Umbilical cord (tissue), 2 donors: ENCODE measurements at places on chromosomes 2 and 18. TPM values are rescaled to one million over a fixed set of nuclear protein-coding genes. Genes with fewer than 3 reads are reported as not detected.

- DNase-seq: no peak
Measured at GRCh38 chr2:197647961-197648690, 27.3 kb downstream of the RFTN2 start.

DNA sequence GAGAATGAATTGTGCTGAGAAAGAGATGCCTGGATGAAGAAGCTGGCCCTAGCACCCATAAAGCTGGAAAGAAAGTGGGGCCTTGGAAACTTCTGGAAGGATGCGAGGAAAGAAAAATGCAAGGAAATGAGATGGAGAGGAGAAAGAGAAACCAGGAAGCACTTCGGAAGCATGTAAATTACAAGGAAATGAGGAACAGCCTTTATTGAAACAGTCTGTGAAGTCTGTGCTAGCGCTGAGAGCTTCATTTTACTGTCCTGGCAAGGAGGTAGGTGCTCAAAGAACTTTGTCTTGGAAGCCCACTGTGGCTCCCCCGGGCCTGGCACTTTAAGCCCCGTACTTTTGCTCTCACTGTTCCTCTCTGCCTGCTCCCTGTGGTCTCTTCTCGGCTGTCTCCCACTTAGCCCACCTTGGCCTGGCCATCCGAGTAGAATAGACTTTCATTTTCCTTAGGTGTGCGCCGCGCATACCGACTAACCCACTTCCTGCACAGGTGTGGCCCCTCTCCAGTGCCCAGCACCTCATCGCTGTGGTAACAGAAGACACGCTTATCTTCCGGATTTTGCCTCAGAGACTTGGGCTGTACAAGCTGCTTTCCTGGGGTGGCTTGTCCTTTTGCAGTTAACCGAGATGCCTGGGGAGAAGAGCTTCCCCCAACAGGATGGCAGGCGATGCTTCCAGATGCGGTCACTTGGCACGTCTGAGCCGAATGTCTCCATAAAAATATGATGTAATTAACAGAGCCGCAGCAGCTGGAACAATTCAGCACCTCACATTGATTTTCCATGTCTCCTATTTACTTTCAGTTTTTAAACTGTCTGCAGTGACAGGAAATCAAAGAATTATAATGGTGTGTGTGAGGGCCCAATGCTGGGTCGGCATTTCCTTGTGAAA is 199.6 kb downstream of the HRH4 start:
- DNase-seq: no peak

- DNase-seq: no peak
Measured at GRCh38 chr18:24797981-24798380, 337.5 kb downstream of the HRH4 start.

DNA sequence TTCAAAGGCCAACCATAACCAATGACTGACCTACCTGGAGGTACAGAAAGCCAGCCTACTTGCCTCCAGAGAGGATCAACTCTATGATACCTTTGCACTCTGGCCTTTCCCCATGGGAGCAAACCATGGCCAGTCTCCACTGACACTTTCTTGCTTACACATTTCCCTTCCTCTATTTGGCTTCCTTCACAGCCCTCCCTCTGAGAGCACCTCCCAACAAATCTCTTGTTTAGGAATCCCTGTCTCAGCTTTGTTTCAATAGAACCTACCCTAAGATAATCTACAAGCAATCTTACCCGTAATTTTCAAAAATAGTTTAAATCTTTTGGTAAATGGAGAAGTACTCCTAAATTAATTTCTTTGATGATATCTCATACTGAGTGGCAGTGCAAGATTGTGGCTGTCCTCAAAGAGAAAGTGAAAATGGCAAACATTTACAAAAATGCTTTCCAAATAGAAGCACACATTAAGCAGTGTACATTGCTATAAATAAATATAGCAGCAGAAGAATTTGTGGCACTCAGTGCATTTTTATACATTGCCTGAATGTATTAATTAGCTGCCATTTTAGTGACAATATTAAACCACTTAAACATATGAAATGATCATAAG is 140.6 kb downstream of the CCDC148 start:
- DNase-seq: no peak

DNA sequence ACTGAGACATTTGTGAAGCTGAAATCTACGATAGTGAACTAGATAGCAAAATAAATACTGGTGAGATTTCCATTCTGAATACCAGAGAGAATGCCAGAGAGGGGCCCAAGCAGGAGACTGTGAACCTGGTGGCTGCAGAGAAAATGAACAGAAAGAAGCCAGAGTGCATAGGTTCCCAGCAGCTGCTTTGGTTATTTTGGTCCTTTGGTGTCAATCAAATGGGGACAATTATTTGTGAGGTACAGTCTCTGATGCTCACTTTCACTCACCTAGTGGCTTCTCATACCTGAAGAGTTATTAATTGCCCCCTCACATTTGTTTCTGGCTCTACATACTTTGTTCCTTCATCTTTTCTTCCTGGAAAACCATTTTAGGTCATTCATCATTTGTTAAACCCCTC is 812.1 kb downstream of the CPS1 start:
- no peak for DNase-seq

- DNase-seq: no peak
Measured at GRCh38 chr2:120237491-120237902, 14.3 kb upstream of the TMEM185B start.

DNA sequence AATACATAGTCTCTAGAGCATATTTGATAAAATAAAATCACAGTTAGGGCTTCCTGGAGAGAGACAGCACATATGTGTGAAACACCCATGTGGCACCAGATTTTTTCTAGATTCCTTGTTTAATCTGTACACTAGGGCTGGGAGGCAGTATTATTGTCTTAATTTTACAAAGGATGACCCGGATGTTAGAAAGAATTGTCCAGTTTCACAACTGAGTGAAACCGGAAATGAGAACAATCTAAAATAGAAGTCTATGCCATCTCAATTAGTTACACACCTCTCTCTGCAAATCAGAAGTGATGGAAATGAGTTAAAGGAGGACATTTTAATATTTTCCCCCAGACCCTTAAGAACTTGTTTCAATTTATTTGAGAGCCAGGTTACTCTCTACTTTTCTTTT is 463.7 kb upstream of the DSEL start:
- DNase-seq: no peak

- DNase-seq: no peak
Measured at GRCh38 chr2:127516041-127516762, 10.1 kb downstream of the IWS1 start.

DNA sequence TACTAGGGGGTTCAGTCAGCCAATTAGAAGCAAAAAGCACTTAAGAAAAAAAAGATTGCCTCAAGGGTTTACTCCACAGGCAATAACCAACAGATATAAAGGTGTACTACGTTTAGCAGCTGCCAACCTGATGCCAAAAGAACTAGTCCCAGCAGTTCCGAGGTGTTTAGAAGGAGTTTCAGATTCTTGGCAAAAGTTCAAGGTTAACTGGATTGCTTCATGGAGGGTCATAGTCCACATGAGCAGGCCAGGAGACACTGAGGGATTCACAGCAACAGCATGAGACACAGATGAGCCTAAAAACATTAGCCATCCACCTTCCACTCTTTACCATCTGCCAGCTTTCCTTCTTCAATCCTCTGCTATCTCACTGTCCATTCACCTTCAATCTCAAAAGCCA is 4.9 kb upstream of the DNAH7 start:
- DNase-seq: no peak

- DNase-seq: no peak
Measured at GRCh38 chr2:196801674-196802261, 2.3 kb upstream of the GTF3C3 start.

DNA sequence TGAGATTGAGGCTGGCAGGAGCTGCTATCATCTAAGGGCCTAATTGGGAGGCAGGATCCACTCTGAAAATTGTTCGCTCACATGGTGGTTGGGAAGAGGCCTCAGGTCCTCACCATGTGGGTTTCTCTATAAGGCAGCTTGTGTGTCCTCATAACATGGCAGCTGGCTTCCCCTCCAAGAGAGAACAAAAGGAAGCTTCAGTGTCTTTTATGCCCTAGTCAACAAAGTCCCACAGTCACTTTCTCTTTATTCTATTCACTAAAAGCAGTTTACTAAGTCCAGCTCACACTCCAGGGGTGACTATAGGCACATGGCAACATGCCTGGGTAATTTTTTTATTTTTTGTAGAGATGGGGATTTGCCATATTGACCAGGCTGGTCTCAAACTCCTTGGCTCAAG is 5.8 kb upstream of the ITGAV start:
- DNase-seq: no peak

DNA sequence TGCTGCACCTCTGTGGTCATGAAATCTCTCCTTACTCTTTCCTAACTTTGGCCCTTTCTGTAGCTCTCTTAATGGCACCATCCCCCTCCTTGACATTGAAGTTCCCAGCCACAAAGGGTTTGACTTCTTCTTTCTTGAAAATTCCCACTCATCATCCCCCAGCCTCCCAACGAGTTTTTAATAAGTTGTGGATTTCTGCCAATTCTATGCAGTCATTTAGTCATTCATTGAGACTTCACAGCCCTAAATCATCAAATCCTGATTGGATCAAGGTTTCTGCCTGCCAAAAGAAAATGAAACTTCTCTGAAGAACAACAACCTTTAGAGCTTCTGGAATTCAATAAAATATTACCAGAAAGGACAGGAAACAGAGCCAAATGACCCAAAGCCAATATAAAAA is 354.3 kb downstream of the CLIP4 start:
- DNase-seq: no peak

GRCh38 chr2:168577885-168578284 is 121.8 kb downstream of the CERS6 start:
- no peak for DNase-seq

DNA sequence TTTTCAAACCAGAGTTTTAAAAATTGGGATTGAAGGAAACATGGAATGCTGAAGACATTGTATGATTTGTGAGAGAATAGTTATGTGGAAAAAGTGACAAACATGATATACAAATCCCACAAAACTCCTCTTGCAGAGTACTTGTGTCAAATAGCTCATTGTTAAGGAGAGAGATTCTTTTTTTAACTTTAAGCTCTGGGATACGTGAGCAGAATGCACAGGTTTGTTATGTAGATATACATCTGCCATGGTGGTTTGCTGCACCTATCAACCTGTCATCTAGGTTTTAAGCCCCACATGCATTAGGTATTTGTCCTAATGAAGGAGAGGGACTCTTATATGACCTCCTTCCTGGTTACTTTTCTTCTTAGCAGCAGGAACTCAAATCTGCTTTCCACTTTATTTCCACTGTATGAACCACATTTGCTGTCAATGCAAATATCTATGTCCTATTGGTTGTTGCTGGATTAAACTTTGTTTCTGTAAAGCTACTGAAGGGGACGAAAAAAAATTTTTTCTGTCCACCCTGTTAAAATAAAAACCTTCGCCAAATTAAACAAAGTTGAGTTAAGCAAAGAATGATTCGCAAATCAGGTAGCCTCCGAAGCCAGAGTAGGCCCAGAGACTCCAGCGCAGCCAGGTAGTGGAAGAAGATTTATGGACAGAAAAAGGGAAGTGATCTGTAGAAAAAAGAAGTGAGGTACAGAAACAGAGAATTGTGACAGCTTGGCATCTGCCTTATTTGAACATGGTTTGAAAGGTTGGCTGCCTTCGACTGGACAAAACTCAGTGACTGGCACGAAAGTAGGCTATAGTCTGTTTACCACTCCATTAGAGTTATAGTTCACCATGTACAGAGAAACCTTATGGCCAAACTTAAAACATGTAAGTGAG is 430.1 kb upstream of the CHST9 start:
- DNase-seq: no peak

DNA sequence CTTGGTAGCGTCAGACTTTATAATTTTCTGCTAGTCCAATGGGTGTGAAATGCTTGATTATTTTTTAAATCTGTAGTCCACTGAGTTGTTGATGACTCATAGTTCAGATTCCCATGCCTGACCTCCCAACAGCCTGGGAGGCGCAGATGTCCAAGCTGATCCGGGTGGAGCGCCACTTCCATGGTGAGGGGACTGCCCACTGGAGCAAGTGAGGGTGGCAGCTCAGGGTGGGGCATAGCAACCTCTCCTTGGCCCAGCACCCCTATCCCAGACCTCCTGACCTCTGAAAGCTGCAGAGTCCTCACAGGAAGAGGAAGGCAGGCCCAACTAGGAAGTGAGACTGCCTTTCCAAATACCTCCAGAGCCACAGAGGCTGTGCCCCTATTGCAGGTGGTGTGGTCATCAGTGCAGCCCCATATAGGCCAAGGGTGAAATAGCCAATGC is 4.4 kb downstream of the MAL start:
- DNase-seq: no peak

DNA sequence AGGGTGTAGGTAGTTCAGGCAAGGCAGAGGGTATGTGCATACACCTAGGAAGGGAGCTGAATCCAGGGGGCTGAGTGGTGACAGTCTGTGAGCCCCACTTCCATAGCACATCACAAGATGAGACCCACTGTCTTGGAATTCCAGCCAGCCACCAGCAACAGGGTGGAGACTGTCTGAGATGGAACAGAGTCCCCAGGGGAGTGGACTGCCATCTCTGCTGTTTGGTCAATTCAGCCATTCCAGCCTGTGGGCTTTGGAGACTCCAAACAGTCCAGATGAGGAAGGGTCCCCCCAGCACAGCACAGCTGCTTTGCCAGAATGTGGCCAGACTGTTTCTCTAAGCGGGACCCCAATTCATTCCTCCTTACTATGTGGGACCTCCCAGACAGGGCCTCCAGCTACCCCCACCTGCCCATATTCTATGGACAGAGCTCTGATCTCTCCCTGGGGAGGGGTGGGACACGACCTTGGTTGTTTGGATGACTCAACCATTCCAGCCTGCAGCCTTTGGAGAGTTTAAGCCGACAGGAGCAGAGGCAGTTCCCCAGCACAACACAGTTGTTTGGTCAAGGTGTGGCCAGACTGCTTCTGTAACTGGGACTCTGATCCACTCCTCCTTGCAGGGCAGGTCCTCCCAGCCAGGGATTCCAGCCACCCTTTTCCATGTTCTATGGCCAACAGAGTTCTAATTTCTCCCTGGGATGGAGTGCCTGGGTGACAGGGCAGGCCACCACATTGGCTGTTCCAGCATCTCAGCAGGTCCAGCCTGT is 178.0 kb downstream of the RND3 start:
- DNase-seq: no peak

- DNase-seq: no peak
Measured at GRCh38 chr2:178635897-178636296, 155.6 kb downstream of the PLEKHA3 start.

DNA sequence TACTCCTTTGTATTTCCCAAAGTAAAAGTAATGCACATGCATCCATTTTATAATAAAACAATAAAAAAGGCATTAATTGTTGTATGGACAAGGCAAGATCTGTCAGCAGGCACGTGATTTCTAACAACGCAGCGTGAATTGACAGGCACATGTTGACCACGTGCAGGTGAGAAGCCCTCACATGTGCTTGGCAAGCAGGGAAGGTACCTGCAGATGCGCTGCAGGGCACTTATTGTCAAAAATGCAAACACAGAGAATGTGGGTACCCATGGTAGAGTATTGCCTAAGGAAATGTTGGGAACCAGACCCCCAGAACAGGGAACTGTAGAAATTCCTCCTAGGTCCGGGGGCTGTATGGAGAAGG is 515.0 kb upstream of the HS6ST1 start:
- no peak for DNase-seq

GRCh38 chr2:42367835-42368234 is 6.8 kb upstream of the COX7A2L start:
- peak; percentile 76 for DNase-seq

- no peak for DNase-seq
Measured at GRCh38 chr2:68934021-68934420, 18.7 kb downstream of the GKN2 start.

RNPEPL1 gene
- total RNA-seq: 16.6 TPM

NLRC4 gene
- 4.3 TPM for total RNA-seq

NHEJ1 gene
- 13.0 TPM for total RNA-seq

NT5DC4 gene
- total RNA-seq: 1.2 TPM

VSNL1 gene
- total RNA-seq: 7.7 TPM

INHBB gene
- 6.3 TPM for total RNA-seq

RAB6C gene
- 1.9 TPM for total RNA-seq

UGT1A7 gene
- total RNA-seq: 3.6 TPM

B3GNT7 gene
- 3.9 TPM for total RNA-seq

ZNF513 gene
- 8.4 TPM for total RNA-seq

NTSR2 gene
- total RNA-seq: not detected
